ENCODE measurements at places on chromosomes 5 and 9. TPM values are rescaled to one million over a fixed set of nuclear protein-coding genes. Genes with fewer than 3 reads are reported as not detected.
A peak's percentile ranks its signal among the peaks of the same experiment; 100 is the strongest.

DNA sequence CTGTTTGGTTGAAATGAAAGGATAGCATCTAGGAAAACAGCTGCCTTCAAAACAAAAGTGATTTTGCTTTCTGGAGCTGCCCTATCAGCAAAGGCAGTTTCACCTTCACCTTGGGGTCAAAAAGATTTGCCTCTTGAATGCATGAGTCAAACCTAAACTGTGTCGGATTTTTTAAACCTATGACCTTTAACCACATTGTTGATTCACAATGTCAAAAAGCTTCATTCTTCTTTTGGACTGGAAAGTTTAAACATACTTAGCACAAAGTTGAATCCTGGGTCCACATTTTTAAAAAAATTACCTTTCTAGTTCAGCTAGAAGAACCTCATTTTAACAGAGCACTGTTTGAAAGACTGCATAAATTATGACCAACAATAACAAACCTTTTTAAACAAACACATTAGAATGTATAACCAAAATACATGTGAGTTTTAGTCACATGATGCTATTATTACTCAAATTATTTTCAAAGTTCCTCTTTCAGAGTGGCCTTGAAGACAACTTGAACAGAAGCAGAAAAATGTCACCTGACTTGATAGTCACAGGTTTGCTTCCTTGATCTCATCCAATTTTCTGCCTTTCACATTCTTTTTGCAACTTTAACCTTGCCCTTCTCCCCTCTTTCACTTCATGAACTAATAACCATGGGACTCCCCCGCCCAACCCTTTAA, 109.7 kb upstream of the LHFPL2 start:
- no peaks in the 10 kb centered on the region for H3K27me3 ChIP-seq
- peak overlapping the region; percentile 53 for H3K27ac ChIP-seq
- no peaks in the 10 kb centered on the region for H3K36me3 ChIP-seq
- no peak overlapping the region for H3K4me3 ChIP-seq

- H3K4me1 ChIP-seq: peaks cover 25% of the 10 kb centered on the region
- no peaks in the 10 kb centered on the region for H3K36me3 ChIP-seq
- DNase-seq: no peak
- no peak overlapping the region for H3K4me3 ChIP-seq
- peaks cover 14% of the 10 kb centered on the region for H3K27me3 ChIP-seq
These were observed 11.1 kb upstream of the NEUROG1 start for GRCh38 chr5:135546912-135547311.

DNA sequence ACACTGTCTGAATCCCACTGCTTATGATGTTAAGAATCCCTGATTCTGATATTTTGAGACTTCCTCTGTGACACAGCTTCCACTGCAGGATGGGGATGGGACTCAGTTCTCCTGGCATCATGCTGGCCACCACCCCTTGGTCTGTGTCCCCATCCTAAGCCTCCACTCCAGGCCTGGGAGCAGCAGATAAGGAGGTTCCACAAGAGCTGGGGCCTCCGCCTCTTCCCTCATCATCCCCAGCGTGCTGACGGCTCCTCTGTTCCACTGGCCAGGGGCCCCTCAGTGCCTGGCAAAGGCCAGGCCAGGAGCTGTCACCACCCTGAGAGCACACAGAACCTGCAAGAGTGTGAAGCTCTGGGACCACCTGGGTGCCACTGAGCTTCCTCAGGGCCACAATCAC, 40.6 kb downstream of the CAMK2A start:
- peaks cover 5% of the 10 kb centered on the region for H3K4me1 ChIP-seq
- no peak overlapping the region for H3K4me3 ChIP-seq
- H3K36me3 ChIP-seq: no peaks in the 10 kb centered on the region
- DNase-seq: no peak
- no peak overlapping the region for H3K27ac ChIP-seq
- no peaks in the 10 kb centered on the region for H3K27me3 ChIP-seq

DNA sequence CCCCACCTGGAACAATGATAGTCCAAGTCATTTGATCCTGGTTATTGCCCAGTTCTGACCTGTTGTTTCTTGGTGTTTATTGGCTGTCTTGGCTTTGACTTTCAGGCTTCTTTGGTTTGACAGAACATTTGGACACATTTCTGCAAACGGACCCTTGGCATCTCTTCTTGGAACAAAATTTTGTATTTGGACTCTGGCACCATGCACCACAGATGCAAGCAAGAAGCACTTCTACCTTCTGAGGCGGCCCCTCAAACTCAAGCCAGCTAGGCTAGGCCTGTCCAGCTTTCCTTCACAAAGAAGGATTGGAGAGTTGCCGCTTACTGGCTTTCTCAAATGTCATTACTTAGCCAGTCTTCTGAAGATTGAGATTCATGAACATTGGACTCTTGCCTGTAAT, 23.1 kb upstream of the FGF10 start:
- no peaks in the 10 kb centered on the region for H3K27me3 ChIP-seq
- H3K27ac ChIP-seq: no peak overlapping the region
- no peak overlapping the region for H3K4me3 ChIP-seq
- H3K4me1 ChIP-seq: no peaks in the 10 kb centered on the region
- H3K36me3 ChIP-seq: no peaks in the 10 kb centered on the region

DNA sequence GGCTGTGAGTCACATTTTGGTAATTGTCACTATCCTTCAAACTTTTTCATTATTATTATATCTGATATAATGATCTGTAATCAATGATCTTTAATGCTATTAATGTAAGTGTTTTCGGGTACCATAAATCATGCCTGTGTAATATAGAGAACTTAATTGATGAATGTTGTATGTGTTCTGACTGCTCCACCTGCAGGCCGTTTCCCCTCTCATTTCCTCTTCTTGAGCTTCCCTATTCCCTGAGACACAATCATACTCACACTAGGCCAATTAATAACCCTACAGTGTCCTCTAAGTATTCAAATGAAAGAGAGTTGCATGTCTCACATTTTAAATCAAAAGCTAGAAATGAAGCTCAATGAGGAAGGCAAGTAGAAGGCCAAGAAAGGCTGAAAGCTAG, 420.9 kb upstream of the SGCD start:
- H3K27ac ChIP-seq: no peak overlapping the region
- H3K4me3 ChIP-seq: no peak overlapping the region
- H3K27me3 ChIP-seq: no peaks in the 10 kb centered on the region
- H3K36me3 ChIP-seq: no peaks in the 10 kb centered on the region
- no peaks in the 10 kb centered on the region for H3K4me1 ChIP-seq

PCA3 gene
- total RNA-seq: not detected

CCNO gene
- not detected for total RNA-seq

GRCh38 chr9:84343111-84343521, 2.6 kb upstream of the SLC28A3 start:
- H3K4me3 ChIP-seq: no peak overlapping the region
- H3K27ac ChIP-seq: no peak overlapping the region
- no peaks in the 10 kb centered on the region for H3K36me3 ChIP-seq

DNA sequence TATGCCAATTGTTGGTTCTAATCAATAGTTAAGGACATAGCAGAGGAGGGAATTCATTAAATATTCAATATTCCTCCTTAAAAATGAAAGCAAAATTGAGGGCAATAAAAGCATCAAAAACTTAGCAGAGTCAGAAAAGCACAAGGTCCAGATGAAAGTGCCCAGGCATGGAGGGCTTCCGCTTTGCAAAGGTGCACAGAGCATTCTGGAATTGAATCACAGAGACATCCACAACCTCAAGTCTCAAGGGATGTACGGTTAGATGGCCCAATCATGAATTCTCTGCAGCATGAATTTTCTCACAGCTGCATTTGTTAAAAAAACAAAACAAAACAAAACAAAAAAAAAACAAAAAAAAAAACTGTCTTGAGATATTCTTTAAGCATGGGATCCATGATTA, 253.7 kb downstream of the SPOCK1 start:
- no peak overlapping the region for H3K4me3 ChIP-seq
- H3K4me1 ChIP-seq: no peaks in the 10 kb centered on the region
- no peaks in the 10 kb centered on the region for H3K36me3 ChIP-seq
- no peak overlapping the region for H3K27ac ChIP-seq

GRCh38 chr5:103036601-103037000, 83.3 kb downstream of the GIN1 start:
- H3K36me3 ChIP-seq: no peaks in the 10 kb centered on the region
- H3K4me1 ChIP-seq: no peaks in the 10 kb centered on the region
- H3K27ac ChIP-seq: no peak overlapping the region

GRCh38 chr5:136374638-136375037, 9.3 kb upstream of the TRPC7 start:
- H3K27ac ChIP-seq: no peak overlapping the region
- no peak for DNase-seq
- no peaks in the 10 kb centered on the region for H3K27me3 ChIP-seq
- H3K4me3 ChIP-seq: no peak overlapping the region
- no peaks in the 10 kb centered on the region for H3K4me1 ChIP-seq
- H3K36me3 ChIP-seq: no peaks in the 10 kb centered on the region

IFNA21 gene
- total RNA-seq: not detected

DMRTA1 gene
- total RNA-seq: 0.46 TPM

FBP2 gene
- not detected for total RNA-seq
